ENCODE measurements at places on chromosomes 2 and 18. TPM values are rescaled to one million over a fixed set of nuclear protein-coding genes. Genes with fewer than 3 reads are reported as not detected.

DNA sequence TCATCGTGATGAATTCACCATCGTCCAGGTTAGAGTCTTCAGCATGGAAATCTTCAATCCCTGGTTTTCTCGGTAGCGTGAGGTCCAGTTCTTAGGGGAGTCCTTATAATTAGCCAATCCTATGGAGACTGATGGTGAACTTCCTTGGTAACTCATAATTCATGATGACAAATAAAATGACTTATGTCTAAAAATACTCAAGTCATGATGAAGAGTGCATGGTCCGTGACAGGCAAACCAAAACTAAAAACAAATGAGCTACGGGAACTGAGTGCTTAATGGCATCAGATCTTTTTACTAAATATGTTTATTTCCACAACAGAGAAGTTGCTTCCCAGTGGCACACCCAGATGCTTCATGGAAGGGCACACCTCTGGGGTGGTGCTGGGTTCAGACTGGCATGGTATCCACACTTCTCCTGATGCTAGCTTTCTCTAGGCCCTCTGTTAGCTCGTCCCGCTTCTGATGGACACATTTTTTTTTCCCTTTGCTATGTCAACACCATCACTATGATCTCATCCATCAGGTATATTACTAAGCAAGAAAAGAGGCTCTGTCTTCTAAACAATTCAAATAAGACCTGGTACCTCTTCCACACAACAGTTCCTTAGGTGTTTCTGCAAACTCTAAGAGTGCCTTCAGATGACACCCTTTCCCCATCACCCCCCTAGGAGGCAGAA, 92.8 kb upstream of the NEDD4L start:
- DNase-seq: no peak

The CABLES1 gene
- total RNA-seq: 0.88 TPM

DNA sequence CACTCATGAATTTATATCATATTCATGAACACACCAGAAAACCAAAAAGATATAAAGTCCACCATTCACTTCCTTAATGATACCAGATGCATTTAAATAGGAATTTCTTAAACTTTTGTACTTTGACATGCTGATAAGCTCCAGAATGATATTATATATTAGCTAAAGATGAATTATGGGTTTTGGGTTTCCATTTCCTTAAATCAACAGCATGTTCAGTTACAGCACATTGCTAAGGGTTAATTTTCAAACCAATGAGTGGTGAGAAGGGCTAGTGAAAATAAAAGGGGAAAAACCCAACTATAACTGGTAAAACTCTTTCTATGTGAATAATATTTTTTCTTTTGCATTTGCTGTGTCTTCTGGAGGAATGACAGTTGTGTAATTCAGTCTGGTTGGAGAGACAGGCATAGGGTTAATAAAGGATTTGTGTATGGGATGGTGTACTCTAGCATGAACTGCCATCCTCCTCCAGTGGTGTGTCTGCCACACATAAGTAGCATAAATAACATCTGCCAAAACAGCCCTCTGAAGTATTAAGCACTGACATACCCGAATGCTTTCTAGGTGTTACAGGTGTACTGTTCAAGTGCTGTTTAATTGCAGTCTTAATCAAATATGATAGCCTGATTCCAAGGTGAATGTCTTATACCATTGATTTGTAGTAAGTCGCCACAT, 19.3 kb upstream of the CPS1 start:
- no peak for DNase-seq

GRCh38 chr2:75432761-75433361, 127.9 kb downstream of the EVA1A start:
- no peak for DNase-seq

- DNase-seq: peak; percentile 21
Measured at GRCh38 chr18:250685-251084, 17.2 kb downstream of the THOC1 start.

DNA sequence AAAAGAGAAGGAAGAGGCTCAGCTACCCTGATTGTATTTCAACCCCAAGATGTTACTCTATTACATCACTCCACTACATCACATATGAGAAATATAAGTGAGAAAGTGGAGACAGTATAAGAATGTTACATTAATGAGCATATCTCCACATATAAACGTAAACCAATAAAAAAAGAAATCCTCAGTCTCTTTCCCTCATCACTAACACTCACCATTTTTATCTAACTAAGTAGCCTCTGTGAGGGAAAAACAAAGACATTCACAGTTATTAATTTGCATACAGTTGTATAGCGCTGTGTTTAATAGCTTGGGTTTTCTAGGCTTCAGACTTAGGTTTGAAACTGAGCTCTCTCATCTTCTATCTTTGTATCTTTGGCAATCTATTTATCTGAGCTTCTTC, 489.1 kb upstream of the LRRTM4 start:
- DNase-seq: no peak

GRCh38 chr18:77207540-77207939, 42.1 kb upstream of the GALR1 start:
- DNase-seq: peak; percentile 82

The APOB gene
- not detected for total RNA-seq

The MLPH gene
- total RNA-seq: 121 TPM

The UGP2 gene
- 267 TPM for total RNA-seq

GRCh38 chr2:198004173-198004572, 199.8 kb downstream of the PLCL1 start:
- no peak for DNase-seq
